Activated T-cell treated with anti-CD3 and anti-CD28 coated beads, Interleukin-2, amount 50 U/mL, for 72 hours (primary cell): ENCODE measurements at places on chromosomes 13 and 19. TPM values are rescaled to one million over a fixed set of nuclear protein-coding genes. Genes with fewer than 3 reads are reported as not detected.

DNA sequence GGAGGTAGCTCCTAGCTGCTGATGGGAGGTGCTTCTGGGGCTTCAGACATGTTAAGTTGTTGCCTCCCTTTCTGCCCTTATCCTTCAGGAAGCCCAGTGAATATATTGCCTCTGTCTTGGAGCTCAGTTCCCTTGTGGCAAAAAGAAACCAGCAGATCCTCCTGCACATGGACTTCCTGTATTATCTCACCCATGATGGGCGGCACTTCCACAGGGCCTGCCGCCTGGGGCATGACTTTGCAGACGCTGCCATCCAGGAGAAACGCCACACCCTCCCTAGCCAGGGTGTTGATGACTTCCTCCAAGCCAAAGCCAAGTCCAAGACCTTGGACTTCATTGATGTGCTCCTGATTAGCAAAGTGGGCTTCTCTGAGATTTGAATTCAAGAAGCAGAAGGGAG, 6.0 kb upstream of the CYP4F12 start:
- H3K4me1 ChIP-seq, result no peaks in the 10 kb centered on the region
- H3K4me3 ChIP-seq, result no peak overlapping the region
- no peaks in the 10 kb centered on the region for H3K27me3 ChIP-seq
- no peaks in the 10 kb centered on the region for H3K36me3 ChIP-seq
- no peak overlapping the region for H3K27ac ChIP-seq

TECR gene
- 106 TPM for total RNA-seq

ZGLP1 gene
- total RNA-seq, result 5.9 TPM

- peak; percentile 68 for DNase-seq
- no peaks in the 10 kb centered on the region for H3K27me3 ChIP-seq
- H3K36me3 ChIP-seq, result peaks cover 1% of the 10 kb centered on the region
- H3K4me1 ChIP-seq, result peaks cover 31% of the 10 kb centered on the region
- peak overlapping the region; percentile 89 for H3K4me3 ChIP-seq
Observed at GRCh38 chr19:1132552-1133383, 29.0 kb downstream of the GPX4 start.

- no peak overlapping the region for H3K27ac ChIP-seq
- no peak overlapping the region for H3K4me3 ChIP-seq
- no peak for DNase-seq
- no peaks in the 10 kb centered on the region for H3K4me1 ChIP-seq
Observed at GRCh38 chr19:55094456-55095259, 19.0 kb downstream of the EPS8L1 start.

DNA sequence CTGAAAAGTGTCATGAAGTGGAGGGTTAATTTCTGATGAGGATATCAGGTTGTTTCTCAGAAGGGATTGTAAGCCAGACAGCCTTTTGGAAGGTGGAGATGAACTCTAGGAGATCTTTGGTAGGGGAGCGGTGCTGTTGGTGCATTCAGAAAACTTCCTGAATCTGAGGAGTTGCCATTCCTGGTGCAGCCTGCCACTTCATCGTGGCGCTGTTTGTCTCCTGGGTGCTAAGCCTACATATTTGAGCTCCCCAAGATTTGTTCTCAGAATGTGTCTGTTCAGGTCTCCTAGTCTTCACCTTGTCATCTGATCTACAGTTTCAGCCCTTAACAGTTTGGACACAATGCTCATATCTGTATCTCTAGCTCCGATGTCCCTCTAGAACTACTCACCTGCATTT, 285.6 kb downstream of the MTUS2 start:
- no peaks in the 10 kb centered on the region for H3K36me3 ChIP-seq
- no peak overlapping the region for H3K27ac ChIP-seq
- DNase-seq, result no peak
- H3K4me3 ChIP-seq, result no peak overlapping the region

DNA sequence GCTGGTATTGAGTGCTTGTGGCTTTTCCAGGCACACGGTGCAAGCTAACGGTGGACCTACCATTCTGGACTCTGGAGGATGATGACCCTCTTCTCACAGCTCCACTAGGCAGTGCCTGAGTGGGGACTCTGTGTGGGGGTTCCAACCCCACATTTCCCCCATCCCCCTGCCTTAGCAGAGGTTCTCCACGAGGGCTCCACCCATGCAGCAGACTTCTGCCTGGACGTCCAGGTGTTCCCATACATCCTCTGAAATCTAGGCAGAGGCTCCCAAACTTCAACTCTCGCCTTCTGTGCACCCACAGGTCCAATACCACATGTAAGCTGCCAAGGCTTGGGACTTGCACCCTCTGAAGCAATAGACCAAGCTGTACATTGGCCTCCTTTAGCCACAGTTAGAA, 25.3 kb upstream of the ZSCAN18 start:
- DNase-seq, result no peak
- no peaks in the 10 kb centered on the region for H3K27me3 ChIP-seq
- no peaks in the 10 kb centered on the region for H3K4me1 ChIP-seq

- no peak overlapping the region for H3K27ac ChIP-seq
- H3K27me3 ChIP-seq, result peaks cover 28% of the 10 kb centered on the region
- no peak for DNase-seq
- no peaks in the 10 kb centered on the region for H3K36me3 ChIP-seq
- no peak overlapping the region for H3K4me3 ChIP-seq
- H3K4me1 ChIP-seq, result peaks cover 9% of the 10 kb centered on the region
Observed at GRCh38 chr13:24145674-24146073, 14.8 kb upstream of the SPATA13 start.

LSM14A gene
- total RNA-seq, result 112 TPM

FBL gene
- 499 TPM for total RNA-seq
